CD4-positive, CD25-positive, alpha-beta regulatory T cell (primary cell): ENCODE measurements at places on chromosomes 2 and 18. TPM values are rescaled to one million over a fixed set of nuclear protein-coding genes. Genes with fewer than 3 reads are reported as not detected.

Gene EFR3B
- 0.06 TPM for polyA plus RNA-seq

Gene ABHD1
- 1.7 TPM for polyA plus RNA-seq

Gene LBX2
- 0.16 TPM for polyA plus RNA-seq

Gene GRHL1
- polyA plus RNA-seq: 0.11 TPM

- no peak for DNase-seq
- no peak overlapping the region for H3K27ac ChIP-seq
- no peak overlapping the region for H3K4me3 ChIP-seq
- H3K27me3 ChIP-seq: no peaks in the 10 kb centered on the region
Observed at GRCh38 chr18:2910261-2910660, 63.5 kb downstream of the EMILIN2 start.

DNA sequence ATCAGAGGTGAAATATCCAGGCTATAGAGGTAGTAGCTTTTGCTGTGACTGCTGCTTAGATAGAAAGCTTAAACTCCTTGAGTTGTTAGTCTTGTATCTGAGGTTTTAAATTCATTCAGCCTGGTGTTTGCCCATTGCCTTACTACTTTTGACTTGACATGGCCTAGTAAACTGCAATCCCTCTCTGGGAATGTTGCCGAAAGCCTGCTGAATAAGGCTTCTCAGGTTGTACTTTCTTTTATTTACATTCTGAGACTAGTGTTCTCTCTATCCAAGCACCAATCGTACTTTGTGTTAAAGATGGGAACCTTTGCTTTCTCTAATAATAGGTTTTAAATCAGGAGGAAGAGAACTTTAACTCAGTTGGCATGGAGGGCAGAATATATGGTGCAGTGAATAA is 357.6 kb upstream of the CWC22 start:
- no peaks in the 10 kb centered on the region for H3K36me3 ChIP-seq
- no peaks in the 10 kb centered on the region for H3K27me3 ChIP-seq
- H3K4me3 ChIP-seq: no peak overlapping the region
- DNase-seq: no peak
- no peaks in the 10 kb centered on the region for H3K4me1 ChIP-seq
- H3K27ac ChIP-seq: no peak overlapping the region

DNA sequence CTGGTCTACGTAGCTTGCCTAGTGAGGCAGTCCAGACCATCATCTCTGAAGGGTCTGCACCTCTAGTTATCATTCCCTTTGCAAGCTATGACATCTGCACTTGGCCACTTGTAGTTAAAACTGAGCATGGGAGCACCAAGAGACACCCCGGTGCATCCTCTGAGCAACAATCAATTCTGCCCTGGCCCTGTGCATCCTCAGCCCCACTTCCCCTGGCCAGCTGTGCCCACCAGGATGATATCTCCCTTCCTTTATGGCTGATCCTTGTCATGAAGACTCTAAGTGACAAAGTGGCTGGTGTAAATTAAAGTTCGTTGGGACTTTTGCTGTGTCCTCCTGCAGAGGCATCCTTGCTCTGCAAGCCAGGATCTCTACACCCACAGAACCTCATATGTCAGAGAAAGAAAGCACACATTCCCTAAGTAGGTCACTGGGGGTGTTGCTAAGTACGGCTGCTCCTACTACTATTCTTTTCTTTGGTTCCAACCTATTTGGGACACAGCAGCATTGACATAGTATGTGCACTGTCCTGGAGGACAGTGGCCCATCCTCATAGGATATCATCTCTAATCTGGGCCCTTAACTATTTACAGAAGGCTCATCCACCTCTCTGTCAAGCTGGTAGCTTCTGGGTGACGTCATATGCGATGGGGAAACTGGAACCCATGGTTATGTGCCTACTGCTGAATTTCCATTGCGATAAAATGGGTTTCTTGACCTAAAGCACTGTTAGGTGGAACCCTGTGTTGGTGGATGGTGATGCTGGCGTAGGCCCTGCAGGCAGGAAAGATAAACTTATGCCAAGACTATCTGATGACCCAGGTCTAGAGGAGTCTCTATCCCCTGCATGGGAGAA is 384.3 kb upstream of the ID2 start:
- DNase-seq: no peak
- H3K4me1 ChIP-seq: peaks cover 13% of the 10 kb centered on the region
- H3K27me3 ChIP-seq: no peaks in the 10 kb centered on the region
- no peak overlapping the region for H3K4me3 ChIP-seq
